Activated CD4-positive, alpha-beta T cell treated with anti-CD3 and anti-CD28 coated beads for 4 hours (primary cell): ENCODE measurements at places on chromosomes 2 and 18.

- no peak for DNase-seq
These were observed 151.5 kb upstream of the CELF4 start for GRCh38 chr18:37717098-37717497.

- DNase-seq = no peak
These were observed 32.9 kb downstream of the KCNE4 start for GRCh38 chr2:223084873-223085272.

DNA sequence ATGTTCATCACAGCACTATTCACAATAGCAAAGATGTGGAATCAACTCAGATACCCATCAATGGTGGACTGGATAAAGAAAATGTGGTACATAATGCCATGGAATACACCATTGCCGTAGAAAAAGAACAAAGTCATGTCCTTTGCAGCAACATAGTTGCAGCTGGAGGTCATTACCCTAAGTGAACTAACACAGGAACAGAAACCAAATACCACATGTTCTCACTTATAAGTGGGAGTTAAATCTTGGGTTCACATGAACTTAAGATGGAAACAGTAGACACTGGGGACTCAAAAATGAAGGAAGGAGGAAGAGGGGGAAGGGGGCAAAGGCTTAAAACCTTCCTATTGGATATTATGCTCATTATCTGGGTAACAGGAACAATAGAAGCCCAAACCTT is 228.1 kb upstream of the RAB6C start:
- no peak for DNase-seq

DNA sequence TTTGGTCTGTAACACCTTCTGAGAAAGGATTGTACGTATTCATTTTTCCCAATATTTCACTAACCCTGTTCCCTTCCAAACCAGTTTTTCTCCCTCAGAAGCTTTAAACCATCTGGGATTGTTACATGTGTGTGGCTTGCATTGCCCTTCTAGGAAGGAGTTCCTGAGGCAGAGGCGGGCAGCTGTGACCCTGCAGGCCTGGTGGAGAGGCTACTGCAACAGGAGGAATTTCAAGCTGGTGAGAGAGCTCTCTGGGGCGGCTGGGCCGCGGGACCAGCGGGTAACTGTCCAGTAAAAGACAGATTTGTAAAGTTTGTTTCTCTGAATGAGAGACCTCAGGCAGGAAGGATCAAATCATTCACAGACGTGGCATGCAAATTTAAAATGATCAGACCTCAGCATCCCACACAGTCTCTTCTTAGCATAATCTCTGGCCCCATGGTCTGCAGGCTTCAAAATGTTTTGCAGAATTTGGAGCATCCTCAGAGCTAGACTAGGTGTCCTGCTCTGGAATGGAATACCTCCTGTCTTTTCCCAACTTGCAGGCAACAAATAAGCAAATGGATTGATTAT is 40.2 kb upstream of the GPR17 start:
- no peak for DNase-seq

GRCh38 chr18:23585007-23585871 is 1.1 kb downstream of the NPC1 start:
- DNase-seq = peak; percentile 17

- DNase-seq = no peak
These were observed 161.4 kb downstream of the RPIA start for GRCh38 chr2:88852753-88853402.

DNA sequence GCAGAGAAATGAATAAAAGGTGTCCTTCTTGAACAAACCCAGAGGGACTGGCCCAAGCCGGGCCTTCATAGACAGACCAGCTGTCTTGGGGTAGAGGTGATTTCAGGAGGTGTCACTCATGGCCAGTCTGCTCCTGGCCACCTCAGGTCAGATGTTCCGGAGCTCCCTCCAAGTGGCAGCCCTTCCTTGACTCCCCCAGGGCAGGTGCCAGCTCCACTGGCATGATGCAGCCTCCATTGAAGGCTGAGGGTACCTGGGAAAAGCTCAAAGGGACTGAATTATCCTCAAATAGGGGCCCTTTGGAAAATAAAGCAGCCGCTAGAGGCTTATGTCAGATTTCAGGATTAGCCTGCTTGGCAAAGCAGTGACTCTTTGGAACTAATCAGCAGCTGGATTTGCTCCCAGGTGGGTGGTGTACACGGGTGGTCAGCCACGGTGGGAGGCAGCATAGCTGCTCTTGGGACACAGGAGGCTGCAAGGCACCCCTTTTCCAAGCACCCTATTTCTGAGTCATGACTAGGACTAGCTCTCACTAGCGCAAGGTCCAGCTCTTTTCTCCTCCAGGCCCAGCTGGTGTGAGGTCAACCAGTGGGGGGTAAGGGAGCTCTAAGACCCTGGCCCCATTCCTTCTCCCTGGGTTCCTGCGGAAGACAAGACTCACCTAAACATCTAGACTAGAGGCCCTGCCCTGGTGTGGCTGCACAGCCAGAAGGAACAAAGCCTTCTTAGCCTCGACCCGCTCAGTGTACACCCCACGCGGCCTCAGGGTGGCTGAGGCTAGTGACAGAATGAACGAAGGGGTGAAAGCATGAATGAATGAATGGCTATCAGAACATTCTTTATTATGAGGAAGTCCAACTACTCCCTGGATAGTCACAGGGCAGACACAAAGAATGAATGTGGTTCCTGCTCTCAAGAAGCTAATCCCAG is 29.3 kb downstream of the HS1BP3 start:
- DNase-seq = no peak
